GM12864 (cell line): ENCODE measurements at places on chromosomes 2 and 18.
A peak's percentile ranks its signal among the peaks of the same experiment; 100 is the strongest.

- DNase-seq, result no peak
These were observed 688.4 kb upstream of the SYT4 start for GRCh38 chr18:43965691-43966090.

- no peak for DNase-seq
These were observed 87.4 kb upstream of the HK2 start for GRCh38 chr2:74746480-74746879.

DNA sequence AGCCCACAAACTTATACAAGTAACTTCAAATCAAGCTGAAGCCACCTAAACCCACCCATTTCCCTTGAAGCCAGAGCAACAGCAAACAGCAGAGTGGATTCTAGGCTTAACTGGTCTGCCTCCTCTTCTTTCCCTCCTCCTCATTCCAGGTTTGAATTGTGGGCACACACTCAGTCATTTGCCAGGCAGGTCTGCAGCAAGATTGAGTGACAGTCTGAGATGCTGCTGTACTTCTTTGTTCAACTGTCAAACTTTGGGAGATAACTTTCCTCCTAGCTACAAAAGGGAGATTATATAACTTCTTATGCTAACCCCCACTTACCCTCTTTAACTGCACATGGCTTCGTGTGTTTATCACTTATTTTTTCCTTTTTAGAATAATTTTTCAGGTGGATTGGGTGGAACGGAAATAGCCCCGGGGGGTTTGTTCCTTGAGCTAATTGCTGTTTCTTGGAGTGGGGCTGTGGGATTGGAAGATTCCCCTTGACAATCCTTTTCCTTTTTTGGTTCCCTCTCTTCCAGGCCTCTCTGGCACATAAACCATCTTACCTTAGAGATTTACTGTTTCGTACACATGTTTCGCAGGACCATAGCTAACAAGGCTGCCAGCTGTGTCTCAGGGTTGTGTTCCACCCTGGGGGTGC, 55.0 kb downstream of the RNF144A start:
- no peak for DNase-seq

- no peak for DNase-seq
These were observed 1.5 kb upstream of the MPPE1 start for GRCh38 chr18:11909591-11910026.

GRCh38 chr2:33482518-33482917, 6.1 kb downstream of the RASGRP3 start:
- no peak for DNase-seq

GRCh38 chr2:163465440-163465839, 270.4 kb downstream of the FIGN start:
- DNase-seq, result no peak

DNA sequence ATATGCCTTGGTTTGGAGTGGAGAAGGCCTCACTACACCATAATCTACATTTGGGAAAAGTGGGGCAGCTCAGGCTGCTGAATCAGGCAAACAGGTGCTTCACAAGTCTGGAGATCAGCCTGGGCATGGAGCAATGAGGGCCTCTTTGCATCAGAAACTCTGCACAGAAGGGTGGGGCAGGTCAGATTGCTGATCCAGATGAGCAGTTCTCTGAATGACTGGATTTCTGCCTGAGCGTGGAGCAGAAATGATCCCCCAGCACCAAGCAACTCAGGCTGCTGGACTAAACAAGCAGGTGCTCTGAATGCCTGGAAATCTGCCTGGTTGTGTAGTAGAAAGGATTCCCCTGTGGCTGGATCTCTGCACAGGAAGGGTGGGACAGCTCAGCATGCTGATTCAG, 605.3 kb upstream of the ZNF804A start:
- peak; percentile 67 for DNase-seq

GRCh38 chr2:145744541-145745386, 1224.8 kb upstream of the ZEB2 start:
- DNase-seq, result no peak

- no peak for DNase-seq
These were observed 17.7 kb upstream of the CYP1B1 start for GRCh38 chr2:38093527-38094165.

DNA sequence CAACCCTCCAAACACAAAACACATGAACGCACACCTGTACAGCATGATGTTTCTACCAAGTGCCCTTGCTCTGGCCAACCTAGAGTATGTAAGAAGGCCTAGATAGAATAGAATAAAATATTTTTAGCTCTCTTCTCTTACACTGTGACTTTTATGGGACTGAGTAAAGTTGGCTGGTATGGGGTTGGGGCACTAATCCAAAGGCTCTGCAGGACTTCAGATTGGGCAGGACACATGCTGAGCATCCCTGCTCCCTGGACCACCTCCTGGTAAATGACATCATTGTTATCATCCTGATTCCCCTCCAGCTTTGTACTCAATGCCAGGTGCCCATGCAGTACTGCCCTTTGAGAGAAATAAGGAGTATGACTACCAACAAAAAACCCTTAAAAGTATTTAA, 322.2 kb downstream of the SLC8A1 start:
- no peak for DNase-seq

- DNase-seq, result no peak
These were observed 109.2 kb downstream of the MREG start for GRCh38 chr2:215904101-215904500.

GRCh38 chr2:199602896-199603717, 145.4 kb upstream of the SATB2 start:
- no peak for DNase-seq

- DNase-seq, result no peak
These were observed 335.0 kb downstream of the NR4A2 start for GRCh38 chr2:155997538-155997937.

- no peak for DNase-seq
These were observed 349.5 kb downstream of the TGIF1 start for GRCh38 chr18:3799515-3799914.

- no peak for DNase-seq
These were observed 30.3 kb upstream of the PDK1 start for GRCh38 chr2:172525601-172526000.

DNA sequence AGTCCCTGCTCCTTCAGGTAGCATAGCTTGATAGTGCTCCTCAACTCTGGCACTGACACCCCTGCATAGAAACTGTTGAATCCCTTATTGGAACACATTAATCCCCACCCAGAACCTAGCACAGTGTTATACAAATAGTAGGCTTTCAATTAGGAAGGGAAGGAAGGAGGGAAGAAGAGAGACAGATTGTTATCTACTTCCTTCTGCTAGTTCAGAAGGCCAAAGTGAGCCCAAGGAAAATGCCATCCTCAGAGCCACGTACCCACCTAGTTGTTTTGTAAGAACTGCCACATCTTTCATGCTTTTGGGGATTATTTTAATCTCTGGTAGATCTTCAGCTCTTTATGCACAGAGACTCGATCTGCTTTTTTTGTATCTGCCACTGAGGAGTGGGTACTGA, 75.1 kb downstream of the CLHC1 start:
- no peak for DNase-seq

DNA sequence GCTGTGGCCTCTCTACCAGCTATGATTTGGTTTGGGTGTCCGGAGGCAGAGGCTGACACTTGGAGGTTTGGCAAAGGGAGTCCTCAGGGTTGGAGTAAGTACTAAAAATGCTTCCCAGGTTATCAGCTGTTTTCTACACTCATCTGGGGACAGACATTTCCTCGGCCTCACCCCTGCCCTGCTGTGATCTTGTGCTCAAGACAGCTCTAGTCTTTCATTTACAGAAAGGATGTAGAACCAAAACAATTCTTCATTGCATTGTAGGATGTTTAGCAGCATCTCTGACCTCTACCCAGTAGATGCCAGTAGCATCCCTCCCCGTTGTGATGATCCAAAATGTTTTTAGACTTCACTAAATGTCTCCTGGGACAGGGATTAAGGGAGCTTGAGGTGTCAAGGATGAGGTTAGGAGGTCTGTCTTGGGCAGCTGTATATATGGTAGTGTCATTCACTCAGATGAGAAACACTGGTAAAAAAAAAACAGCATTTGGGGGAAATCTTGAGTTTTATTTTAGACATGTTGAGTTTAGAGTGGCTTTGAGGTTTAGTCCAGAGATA, 26.6 kb downstream of the CD28 start:
- no peak for DNase-seq

DNA sequence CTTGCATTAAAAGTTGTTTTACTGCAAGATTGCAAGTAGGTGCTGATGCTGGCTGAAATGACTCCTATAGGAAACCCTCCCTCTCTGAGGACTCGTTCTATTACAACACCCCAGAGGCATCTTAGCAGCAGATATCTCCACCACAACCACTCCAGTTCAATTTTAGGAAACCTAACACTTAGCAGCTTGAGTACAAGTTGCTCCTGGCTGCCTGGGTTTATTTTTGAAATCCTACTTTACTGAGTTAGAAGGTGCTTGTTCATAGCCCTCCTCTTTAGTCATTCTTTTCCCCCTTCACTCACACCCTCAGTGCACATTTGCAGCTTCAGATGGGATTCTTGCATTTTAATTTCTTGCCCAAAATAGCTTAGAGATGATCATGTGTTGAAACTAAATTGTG, 111.5 kb downstream of the MTCL1 start:
- DNase-seq, result no peak

GRCh38 chr2:239611222-239611795, 210.5 kb upstream of the HDAC4 start:
- DNase-seq, result no peak

- no peak for DNase-seq
These were observed 3.7 kb downstream of the TMEM37 start for GRCh38 chr2:119435081-119435952.

- DNase-seq, result no peak
These were observed 2.7 kb downstream of the GEN1 start for GRCh38 chr2:17756668-17757067.

DNA sequence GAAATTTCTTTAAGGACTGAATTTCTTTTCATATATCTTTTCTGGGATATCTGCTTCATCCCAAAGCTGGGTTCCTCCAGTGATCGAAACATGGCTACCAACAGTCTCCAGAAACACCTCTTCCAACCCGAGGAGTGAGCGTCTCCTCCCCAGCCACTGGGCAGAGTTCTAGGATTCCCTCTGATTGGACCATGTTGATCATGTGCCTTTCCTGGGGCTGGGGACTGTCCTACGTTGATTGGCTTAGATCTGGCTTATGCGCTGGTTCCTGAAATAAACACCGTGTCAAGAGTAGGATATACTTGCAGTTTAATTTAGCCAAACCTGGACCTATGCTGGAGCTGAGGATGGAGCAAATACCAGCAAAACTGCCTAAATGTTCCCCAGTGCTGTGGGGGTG, 55.5 kb upstream of the SLC16A14 start:
- no peak for DNase-seq

DNA sequence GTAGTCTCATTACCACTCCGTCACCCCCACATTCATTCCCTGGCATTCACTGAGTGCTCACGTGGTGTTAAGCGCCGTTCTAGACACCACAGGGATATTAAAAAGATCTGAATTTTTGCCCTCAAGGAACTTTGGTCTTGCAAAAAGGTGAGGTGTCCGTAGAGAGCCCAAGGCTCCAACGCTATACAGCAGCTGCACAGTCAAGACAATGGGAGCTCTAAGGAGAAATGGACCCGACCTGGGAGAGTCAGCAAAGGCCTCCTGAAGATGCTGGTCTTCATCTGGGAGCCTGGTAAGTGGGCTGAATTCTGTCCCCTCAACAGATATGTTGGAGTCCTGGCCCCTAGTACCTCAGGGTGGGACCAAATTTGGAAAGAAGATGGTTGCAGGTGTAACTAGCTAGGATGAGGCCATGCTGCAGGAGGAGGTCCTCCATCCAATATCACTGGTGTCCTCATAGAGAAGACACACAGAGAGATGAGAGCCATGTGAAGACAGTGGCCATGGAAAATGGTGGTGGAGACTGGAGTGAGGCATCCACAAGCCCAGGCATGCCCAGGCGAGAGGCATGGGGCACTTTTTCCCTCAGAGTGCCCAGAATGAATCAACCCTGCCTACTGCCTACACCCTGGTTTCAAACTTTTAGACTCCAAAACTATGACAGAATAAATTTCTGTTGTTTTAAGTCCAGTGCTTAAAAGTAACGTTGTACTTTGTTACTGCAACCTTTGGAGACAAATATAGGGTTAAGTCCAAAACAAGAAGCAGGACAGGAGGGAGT, 247.3 kb downstream of the TTC32 start:
- DNase-seq, result no peak

GRCh38 chr2:41151746-41152145, 699.9 kb upstream of the SLC8A1 start:
- DNase-seq, result no peak

DNA sequence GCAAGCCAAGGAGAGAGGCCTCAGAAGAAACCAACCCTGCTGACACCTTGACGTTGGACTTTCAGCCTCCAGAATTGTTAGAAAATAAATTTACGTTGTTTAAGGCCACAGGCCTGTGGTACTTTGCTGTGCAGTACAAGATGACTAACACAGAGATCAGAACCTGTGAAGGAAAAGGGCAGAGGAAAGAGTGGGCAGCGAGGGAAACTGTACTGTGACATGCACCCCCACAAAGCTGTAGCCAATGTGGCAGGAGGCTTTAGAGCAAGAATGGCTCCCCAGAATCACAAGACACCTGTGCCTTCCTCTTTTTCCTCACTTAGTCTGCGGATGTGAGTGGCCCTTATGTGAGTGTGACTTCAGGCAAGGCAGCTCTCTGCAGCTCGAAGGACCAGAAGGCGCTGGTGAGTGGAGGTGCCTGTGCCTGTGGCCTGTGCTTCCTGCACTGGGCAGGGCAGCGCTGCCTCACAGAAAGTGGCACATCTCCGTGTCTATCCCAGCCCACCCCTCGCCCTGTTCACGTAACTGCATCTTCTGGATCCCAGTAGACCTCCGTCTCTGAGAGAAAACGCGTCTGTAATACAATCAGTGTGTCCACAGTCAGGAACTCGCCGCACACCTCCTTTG, 89.5 kb downstream of the MRPS9 start:
- no peak for DNase-seq

DNA sequence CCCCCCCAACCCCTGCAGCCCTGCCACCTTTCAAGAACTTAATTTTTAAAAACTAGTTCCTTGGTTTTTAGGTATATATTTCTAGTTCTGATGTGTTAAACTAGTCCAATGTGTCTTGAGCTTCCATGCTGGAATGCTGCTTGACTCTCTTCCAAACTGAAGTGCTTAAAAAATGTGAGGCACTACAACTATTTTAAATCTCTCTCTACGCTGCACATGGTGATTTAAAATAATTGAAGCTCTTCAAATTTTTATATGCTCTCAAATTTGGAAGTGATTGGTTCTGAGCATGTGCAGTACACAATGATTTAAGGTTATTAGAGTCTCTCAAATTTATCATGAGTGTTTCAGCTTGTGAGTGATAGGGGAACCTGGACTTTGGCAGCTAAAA, 192.6 kb upstream of the ZEB2 start:
- no peak for DNase-seq
